ENCODE measurements at places on chromosomes 7 and 10. TPM values are rescaled to one million over a fixed set of nuclear protein-coding genes. Genes with fewer than 3 reads are reported as not detected.

Gene PRR15
- total RNA-seq = 4.2 TPM

Gene PPP1R17
- total RNA-seq = not detected

DNA sequence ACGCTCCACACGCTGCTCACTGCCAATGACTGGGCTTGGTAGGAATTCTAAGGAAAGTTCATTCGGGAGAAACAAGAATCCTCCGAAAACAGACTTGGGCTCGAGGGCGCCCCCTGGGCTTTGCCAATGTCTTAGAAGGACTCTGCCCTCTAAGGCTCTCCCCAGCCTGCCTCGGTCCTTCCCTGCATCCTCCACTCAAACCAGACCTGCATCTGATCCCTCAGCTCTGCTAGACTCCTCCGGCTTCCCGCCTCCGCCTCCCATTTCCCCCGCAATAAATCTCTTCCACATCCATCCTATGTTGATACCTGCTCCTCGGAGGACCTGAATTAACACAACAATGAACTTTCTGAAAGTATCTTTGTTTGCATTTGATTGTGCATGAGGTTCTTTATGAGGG, 177.6 kb downstream of the PLPP4 start:
- DNase-seq = no peak

GRCh38 chr10:82826132-82826531, 951.1 kb downstream of the NRG3 start:
- DNase-seq = no peak

- no peak for DNase-seq
These were observed 49.0 kb upstream of the TMEM72 start for GRCh38 chr10:44862006-44862751.

- no peak for DNase-seq
These were observed 86.8 kb upstream of the RSU1 start for GRCh38 chr10:16904049-16904448.

- DNase-seq = no peak
These were observed 252.4 kb upstream of the GHITM start for GRCh38 chr10:83886871-83887270.

GRCh38 chr7:17444151-17444550, 145.7 kb downstream of the AHR start:
- no peak for DNase-seq

All from Caki2 (cell line).